ENCODE measurements at places on chromosomes 4 and X. TPM values are rescaled to one million over a fixed set of nuclear protein-coding genes. Genes with fewer than 3 reads are reported as not detected.

DNA sequence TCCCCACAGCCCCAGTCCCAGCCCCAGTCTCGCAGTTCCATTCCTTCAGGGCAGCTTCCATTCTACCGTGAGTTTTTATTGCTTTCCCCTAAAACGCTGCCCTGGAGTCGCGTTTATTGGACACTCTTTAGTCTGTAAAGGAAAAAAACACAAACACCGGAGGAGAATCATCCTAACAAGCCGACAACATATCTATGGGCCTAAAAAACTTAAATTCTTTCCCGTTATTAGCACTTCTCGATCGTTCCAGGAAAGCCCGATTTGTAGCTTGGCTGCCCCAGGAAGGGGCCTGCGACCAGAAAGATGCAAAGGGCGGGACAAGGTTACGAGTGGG, 178.5 kb downstream of the CBR4 start:
- DNase-seq, result no peak

DNA sequence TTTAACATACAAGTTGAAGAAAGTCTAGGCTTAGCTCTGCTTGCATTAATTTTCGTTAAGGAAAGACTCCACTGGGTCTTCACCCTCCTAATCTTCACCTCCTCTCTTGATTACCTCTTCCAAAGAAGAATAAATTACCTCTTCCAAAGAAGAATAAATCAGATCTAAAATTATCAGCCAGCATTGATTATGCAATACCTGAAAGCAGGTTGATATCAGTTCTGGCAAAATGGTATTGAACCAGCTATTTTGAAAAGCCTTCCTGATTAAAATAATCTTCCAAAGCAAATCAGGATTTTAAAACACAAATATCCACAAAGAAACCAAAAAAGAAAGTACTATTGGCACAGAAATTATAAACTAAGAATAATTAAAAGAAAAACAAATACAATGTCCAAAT, 36.9 kb downstream of the CDKL2 start:
- no peak for DNase-seq

STAP1 gene
- not detected for total RNA-seq

DNA sequence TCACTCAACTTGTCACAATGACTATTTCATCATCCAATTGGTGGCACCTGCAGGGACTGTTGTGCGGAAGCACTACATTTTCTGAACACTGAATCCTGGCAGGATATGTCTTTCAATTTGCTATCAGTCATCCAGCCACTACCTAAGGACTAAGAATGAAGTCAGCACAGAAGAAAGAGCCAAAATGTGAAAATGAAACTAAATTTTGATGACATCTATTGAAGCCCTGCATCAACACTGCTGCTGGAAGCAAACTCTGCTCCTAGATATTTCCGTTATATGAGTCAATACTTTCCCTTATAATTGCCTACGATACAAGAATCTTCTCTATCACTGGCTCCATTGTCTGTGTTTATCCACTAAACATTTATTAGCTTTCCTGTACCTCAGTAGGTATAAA, 917.9 kb downstream of the RAPGEF2 start:
- DNase-seq, result no peak

DMRTC1B gene
- total RNA-seq, result not detected

ART3 gene
- not detected for total RNA-seq
